D341Med (cell line): ENCODE measurements at places on chromosomes 7 and 10.

DNA sequence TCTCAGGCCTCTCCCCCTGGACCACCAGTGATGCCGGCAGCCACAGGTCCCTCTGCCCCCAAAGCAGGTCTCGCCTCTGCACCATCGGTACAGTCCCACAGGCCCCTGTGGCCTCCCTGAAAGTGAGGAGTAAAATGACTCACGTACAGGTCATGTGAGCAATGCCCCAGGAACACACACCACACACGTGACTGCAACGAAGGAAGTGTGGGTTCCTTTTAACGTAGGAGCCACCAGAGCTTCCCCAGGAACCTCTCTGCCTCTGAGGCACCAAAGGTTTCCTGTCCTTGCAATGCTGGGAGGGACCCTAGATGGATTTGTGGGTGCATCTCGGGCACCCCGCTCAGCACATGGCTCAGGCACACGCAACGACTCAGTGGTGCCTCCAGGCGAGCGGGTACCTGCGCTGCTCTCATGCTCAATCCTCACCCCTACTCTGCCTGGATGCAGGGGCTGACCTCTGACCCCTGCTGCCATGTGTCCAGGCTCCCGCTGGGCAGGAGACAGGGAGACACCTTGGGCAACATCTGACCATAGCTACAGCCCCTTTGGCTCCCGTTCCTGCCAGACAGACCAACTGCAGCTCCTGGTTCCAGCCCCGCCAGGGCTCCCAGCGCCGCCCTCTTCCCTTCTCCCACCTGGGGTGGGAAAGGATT is 120.7 kb downstream of the PRKAG2 start:
- no peak for DNase-seq

DNA sequence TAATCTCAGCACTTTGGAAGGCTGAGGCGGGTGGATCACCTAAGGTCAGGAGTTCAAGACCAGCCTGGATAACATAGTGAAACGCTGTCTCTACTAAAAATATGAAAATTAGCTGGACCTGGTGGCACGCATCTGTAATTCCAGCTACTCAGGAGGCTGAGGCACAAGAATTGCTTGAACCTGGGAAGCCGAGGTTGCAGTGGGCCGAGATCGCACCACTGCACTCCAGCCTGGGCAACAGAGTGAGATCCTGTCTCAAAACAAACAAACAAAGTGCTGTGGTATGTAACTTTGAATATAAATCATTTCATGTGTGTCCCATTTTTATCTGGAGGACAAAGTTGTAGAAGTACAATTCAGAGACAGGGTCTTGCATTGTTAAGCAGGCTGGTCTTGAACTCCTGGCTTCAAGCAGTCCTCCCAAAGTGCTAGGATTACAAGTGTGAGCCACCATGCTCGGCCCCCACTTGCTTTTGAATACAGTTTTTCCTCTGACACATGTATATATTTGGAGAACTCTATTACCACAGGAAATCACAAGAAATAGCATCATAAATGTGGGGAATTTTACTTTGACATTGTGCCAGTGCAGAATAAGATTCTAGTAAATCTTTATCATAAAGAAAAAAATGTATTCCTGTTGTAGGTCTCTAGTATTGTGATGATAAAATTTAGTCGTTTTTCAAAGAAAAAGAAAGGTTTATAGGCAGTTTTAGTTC is 32.6 kb downstream of the PTPN12 start:
- no peak for DNase-seq

GRCh38 chr10:38032886-38033285 is 22.4 kb downstream of the ZNF33A start:
- DNase-seq, result no peak

DNA sequence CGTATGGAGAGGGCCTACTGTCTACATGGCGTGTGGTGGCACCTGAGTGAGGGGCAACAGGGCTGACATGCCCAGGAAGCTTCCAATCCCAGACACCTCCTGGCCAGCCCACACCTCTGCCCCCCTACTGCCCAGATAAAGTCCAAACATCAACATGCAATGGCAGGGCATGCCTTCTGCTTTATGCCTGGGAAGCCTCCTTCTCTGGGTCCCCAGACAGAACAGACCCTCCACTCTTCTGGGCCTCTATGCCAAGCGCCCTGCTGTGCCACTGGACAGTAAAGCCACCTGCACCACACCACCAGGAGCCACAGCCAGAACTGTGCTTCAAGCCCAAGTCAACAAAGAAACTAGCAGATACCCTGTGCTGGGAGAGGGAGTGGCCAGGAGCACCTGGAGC is 12.5 kb downstream of the TMEM72 start:
- DNase-seq, result no peak

- no peak for DNase-seq
These were observed 228.0 kb downstream of the EXOC4 start for GRCh38 chr7:133480868-133481267.

- no peak for DNase-seq
These were observed 5.4 kb downstream of the PSD start for GRCh38 chr10:102413053-102413705.

- no peak for DNase-seq
These were observed 59.0 kb downstream of the YKT6 start for GRCh38 chr7:44259547-44260457.
